ENCODE measurements at places on chromosomes 11 and 22.

GRCh38 chr22:39570226-39570625, 327 bp upstream of the CACNA1I start:
- no peak for DNase-seq

GRCh38 chr11:48101958-48102357, 114.7 kb upstream of the OR4B1 start:
- DNase-seq = no peak

- DNase-seq = no peak
These were observed 167.6 kb upstream of the SESN3 start for GRCh38 chr11:95398437-95399112.

- DNase-seq = no peak
These were observed 19.4 kb downstream of the MRPL23 start for GRCh38 chr11:1966531-1966930.

DNA sequence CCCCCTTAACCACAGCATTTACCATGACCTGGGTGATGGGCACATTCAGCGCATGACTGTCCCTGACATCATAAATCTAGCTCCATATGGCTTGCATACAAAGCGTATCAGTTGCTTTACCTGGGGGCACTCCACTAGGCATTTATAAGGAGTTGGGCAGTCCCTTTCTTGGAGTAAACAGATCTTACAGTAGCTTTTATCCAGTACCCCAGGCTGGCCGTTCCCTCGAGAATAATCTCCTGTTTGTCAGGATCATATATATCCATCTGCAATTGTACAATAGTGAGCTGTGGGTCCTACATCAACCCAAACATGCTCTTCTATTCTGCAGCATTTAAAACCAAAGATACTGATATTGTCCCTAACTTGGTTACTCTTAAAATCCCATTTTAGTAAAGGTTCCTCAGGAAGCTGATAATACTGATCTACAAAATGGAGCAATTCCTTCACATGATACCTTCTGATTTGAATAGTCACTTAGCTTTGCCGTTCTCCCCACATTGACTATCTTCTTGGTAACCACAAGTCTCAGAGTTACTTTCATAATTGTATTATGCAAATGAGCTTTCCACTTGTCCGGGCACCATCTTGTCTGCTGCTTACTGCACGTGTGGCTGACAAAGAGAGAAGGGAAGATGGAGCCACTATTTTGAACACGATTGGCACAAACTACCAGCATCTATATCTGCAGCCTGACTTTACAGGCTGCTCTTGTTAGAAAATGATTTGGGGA, 205.0 kb downstream of the CWF19L2 start:
- DNase-seq = no peak

- DNase-seq = no peak
These were observed 49.8 kb downstream of the APIP start for GRCh38 chr11:34866375-34866774.

GRCh38 chr11:124793466-124794278, 6.5 kb downstream of the MSANTD2 start:
- DNase-seq = no peak

DNA sequence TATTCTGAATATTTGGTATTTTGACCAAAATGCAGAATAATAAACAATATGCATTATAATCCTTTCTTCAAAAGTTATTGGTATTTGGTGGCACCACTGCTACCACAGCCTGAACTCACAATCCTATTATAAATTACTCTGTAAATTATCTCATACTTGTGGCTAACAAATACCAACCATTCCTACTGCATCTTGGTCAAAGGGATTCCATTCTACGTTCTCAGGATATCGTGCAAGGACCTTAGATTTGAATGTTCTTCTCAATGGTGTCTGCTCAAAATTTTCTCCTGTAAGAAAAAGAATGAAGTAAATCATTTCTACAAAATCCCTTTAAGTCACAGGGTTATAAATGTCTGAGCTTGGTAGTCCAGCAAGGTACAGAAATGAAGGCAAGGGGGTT, 58.7 kb downstream of the DENND5A start:
- DNase-seq = no peak

DNA sequence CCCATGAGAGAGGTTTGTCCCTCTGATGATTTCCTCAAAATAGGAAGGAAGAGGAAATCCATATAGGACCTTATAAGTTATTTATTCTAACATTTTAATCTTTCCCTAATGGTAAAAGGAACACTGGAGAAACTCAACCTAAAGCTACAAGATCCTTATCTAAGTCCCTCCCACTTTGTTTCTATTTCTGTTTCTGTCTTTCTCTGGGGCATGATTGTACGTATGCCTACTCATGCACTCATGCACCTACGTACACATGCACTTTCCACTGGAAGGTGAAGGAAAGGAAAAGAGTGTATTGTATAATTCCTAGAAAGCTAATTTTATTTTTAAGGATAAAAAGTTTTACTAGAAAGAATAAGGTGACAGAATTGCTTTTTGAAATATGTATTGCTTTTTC, 125.0 kb downstream of the RAB38 start:
- no peak for DNase-seq

- DNase-seq = no peak
These were observed 9.1 kb upstream of the CKAP5 start for GRCh38 chr11:46855167-46855566.

- no peak for DNase-seq
These were observed at the start of gene OR4D9 for GRCh38 chr11:59510941-59511589. TSS of gene OR4D9 (plus strand) at chr11:59511539. CDS start at chr11:59514913, 3,374 bp downstream.

DNA sequence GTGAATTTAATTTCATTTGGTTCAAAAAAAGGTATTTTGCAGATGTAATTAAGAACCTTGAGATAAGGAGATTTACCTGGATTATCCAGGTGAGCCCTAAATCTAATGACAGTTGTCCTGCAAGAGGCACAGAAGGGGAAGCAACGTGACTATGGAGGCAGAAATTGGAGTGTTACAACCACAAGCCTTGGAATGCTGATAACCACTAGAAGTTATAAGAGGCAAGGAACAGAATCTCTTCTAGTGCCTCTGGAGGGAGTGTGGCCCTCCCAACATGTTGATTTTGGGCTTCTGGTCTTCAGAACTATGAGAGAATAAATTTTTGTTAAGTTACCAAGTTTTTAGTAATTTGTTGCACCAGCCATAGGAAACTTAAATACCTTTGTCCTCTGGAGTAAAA, 32.8 kb downstream of the RRM1 start:
- DNase-seq = no peak
